ENCODE measurements at places on chromosomes 11 and 22.

GRCh38 chr11:112856133-112856532 is 105.1 kb upstream of the NCAM1 start:
- no peak for DNase-seq

DNA sequence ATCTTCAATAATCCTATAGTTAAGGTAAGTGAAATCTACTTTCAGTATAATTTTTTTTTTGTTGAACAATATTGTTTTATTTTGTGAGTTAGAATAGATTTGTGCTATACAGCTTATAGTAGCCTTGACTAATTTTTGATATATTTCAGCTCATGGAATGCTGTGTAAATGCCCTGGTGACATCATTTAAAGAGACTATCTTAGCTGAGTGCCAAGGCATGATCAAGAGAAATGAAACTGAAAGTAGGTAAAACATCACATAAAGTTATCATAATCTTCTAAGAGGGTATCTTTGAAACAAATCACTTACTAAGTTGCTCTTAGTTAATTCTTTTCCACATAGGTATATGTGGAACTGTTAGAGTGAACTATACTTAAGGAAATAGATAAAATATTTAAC is 51.4 kb upstream of the ACAT1 start:
- no peak for DNase-seq

GRCh38 chr11:7833527-7833926 is 36.8 kb upstream of the OR5P2 start:
- no peak for DNase-seq

- DNase-seq: peak; percentile 88
These were observed 75.9 kb upstream of the PRR5 start for GRCh38 chr22:44625981-44626687.

DNA sequence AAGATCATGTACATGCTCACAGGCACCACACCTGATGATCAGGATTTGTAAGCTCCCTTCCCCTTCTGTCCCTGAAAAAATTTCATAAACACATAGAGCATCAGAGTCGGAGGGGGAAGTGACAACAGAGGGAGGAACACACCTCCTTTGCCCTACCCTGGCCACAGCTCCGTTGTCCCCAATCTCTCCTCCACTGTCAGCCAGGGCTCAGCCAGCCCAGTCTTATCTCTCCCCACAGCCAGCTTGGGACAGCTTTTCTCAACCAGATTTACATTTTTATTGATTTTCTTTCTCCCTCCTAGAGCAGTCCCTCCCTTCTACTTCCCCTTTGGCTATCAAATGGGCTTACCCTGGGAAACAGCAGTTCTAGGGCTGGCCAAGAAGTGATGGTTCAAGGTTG is 32.1 kb upstream of the TPBGL start:
- no peak for DNase-seq

GRCh38 chr11:48058788-48059187 is 78.4 kb downstream of the PTPRJ start:
- DNase-seq: no peak

- DNase-seq: no peak
These were observed 9.0 kb downstream of the KCNQ1OT1 start for GRCh38 chr11:2690596-2691354.

DNA sequence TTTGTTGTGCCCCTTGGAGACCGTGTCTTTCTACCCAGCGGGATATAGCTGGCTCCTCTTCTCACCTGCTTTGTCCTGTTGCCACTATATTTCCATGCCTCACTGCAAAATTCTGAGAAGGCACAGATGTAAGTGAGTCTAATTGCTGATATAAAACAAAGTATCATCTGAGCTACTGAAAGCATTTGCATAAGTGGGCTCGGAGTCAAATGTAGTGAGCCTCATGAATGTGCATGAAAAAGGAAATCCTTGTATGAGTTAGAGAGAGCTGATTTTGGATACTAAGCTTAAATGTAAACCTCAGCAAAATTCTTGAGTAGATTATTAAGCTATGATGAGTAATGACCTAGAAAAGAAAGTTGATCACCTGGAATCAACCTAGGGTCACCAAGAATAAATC is 13.9 kb downstream of the OVCH2 start:
- DNase-seq: no peak

DNA sequence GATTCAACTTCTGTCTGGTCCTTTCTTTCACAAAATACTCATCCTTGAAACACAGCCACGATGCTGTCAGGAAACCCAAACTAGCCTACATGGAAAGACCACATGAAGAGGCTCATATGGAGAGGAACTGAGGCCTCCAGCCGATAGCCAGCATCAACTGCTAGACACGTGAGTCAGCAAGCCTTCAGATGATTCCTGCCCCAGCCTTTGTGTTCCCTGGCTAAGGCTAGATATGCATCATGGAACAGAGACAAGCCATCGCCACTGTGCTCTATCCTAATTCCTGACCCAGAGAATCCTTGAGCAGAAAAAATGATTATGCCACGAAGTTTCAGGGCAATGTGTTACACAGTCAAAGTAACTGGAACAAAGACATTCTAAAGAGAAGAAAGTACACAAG is 75.5 kb downstream of the ENTHD1 start:
- no peak for DNase-seq

DNA sequence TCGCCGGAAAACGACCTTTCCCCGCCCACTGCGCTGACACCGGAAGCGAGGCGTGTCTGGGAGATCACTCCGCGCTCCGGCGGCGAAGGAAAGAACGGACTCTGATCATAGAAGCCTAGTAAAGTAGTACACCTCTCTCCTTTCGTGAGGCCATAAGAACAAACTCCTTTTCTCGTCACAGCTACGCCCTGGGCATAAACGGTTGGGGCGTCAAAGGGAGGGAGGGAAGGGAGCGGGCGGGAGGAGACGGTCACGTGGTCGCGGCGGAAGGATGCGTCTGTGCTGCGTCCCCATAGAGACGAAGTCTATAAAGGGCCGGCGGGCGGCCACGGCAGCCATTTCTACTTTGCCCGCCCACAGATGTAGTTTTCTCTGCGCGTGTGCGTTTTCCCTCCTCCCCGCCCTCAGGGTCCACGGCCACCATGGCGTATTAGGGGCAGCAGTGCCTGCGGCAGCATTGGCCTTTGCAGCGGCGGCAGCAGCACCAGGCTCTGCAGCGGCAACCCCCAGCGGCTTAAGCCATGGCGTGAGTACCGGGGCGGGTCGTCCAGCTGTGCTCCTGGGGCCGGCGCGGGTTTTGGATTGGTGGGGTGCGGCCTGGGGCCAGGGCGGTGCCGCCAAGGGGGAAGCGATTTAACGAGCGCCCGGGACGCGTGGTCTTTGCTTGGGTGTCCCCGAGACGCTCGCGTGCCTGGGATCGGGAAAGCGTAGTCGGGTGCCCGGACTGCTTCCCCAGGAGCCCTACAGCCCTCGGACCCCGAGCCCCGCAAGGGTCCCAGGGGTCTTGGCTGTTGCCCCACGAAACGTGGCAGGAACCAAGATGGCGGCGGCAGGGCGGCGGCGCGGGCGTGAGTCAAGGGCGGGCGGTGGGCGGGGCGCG is at the start of gene ATF4:
Gene ATF4 (plus strand): TSS at position 337 of the 880 bp plus-strand sequence. CDS start 884 bp downstream, outside the sequence.
- DNase-seq: peak; percentile 82

GRCh38 chr11:132058211-132058772 is 687.9 kb downstream of the NTM start:
- no peak for DNase-seq

GRCh38 chr11:15839061-15839460 is 517.3 kb downstream of the SOX6 start:
- DNase-seq: no peak

DNA sequence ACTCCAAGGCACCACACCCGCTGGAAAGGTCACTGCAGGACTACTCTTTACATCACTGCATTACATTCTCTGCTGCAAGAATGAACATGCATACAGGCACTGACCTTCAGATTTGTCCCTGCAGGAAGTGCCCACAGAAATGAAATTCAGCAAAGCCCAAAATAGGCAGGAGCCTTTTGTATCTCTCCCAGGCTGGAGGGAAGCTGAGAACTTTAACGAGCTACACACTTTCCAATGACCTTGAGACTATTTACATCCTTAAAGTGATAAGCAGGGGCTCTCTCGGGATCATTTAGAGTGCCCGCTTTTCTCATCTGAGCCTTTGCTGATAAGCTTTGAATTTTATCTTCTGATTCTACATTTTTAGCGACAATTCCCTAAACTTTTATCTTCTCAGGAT is 12.5 kb downstream of the FEZ1 start:
- no peak for DNase-seq

DNA sequence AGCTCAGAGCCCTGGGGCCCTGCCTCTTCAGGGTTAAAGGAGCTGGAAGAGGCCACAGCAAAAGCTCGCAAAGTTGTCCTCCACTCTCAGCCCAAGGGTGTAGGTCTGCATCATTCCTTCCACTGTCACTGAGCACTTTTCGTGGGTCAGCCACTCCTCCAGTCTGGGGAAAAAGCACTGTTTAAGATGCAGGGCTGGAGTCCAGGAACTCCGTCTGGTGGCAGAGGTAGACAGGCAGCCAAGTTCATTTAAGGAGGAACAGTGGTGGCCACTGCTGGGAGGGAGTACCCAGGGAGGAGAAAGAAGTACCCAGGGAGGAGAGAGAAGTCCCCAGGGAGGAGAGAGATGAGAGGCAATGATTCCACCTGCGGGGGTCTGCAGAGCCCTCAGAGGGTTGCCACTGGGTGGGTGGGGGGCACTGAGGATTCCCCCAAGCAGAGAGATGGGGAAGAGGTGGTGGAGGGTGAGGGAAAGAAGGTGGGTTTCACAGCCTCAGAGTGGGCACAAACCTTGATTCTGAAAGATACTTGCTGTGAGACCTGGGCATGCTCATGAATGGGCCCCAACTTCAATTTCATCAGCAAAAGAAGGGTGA is 70.0 kb upstream of the B3GAT1 start:
- no peak for DNase-seq

DNA sequence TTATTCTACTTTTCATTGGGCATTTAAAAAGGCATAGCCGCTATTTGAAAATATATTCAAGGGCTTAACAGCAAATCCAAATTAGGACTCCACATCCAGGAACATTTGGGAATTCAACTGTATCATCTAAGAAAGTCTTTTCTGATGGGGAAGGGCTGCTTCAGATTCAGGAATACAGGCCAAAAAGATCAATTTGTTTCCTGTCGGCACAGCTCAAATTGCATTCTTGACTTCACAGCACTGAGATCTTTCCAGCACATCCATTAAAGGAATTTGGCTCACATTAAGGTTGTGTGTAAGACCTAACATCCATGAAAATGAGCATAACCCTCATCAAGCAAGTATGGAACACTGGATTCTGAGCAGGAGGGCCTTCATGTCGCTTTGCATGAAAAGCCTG is 1169.5 kb upstream of the CCDC90B start:
- DNase-seq: no peak

DNA sequence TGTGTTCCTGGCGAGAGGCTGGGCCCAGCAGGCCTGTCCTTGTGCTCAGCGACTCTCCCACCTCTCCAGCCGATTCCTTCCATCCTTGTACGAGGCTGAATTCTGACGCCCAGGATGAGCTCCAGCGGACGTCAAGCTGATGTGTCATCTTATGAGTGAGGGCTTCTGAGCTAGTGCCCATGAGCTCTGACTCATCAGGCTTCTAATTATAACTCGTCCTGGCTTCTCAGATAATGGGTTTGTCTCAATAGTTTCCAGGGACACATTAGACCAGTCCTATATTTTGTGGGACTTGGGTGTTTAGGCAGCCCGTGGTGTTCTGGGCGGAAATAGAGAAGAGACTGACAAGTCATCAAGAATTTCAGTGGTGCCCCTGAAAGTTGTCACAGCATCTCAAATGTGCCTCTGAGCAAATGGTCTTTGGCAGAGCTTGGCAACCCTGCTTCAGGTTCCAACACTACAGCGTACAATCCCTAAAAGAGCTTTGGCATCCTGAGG is 108.2 kb upstream of the CD44 start:
- DNase-seq: no peak

DNA sequence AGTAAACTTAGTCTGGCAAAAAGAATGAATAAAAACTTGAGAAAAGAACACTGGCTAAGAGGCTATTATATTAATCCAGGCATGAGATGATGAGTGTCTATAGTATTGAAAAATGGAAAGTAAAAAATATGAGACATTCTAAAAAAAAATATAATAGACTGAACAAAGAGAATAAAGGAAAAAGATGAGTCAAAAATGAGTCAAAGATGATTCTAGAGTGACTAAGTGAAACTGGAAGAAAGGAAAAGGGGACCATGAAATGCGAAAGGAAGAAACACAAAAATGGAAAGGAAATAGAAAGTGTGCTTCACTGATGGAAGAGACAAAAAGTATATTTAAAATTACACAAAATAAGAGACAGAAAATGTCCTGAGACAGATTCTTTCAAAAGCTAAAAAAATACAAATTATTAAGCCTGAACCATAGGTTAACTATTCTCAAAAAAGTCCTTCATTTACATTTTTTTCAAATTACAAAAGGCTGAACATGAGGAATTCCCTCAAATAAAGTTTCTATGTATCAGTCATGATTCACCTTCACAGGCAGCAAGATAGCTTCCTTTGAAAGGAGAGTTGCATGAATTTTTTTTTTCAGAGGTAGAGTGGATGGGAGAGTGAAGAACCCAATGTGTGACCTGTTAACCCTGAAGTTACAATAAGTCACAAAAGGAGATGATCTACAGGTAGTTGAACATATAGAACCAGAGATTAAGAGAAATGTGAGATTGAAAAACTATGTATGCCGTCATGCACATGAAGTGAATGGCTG is 75.2 kb downstream of the EIF3M start:
- DNase-seq: no peak

- DNase-seq: no peak
These were observed 35.1 kb downstream of the MPPED1 start for GRCh38 chr22:43446916-43447315.

- DNase-seq: no peak
These were observed 54.3 kb upstream of the MUC15 start for GRCh38 chr11:26626346-26626745.

- DNase-seq: no peak
These were observed 28.7 kb upstream of the TRPC6 start for GRCh38 chr11:101612481-101612880.
